ENCODE measurements at places on chromosomes 16 and 17.

GRCh38 chr16:49747654-49748053, 108.3 kb downstream of the ZNF423 start:
- DNase-seq, result no peak

- peak; percentile 94 for DNase-seq
Measured at GRCh38 chr17:7833795-7834541, at the start of gene KDM6B. Gene KDM6B (plus strand): TSS chr17:7834217. CDS start chr17:7845555, 11,338 bp downstream.

DNA sequence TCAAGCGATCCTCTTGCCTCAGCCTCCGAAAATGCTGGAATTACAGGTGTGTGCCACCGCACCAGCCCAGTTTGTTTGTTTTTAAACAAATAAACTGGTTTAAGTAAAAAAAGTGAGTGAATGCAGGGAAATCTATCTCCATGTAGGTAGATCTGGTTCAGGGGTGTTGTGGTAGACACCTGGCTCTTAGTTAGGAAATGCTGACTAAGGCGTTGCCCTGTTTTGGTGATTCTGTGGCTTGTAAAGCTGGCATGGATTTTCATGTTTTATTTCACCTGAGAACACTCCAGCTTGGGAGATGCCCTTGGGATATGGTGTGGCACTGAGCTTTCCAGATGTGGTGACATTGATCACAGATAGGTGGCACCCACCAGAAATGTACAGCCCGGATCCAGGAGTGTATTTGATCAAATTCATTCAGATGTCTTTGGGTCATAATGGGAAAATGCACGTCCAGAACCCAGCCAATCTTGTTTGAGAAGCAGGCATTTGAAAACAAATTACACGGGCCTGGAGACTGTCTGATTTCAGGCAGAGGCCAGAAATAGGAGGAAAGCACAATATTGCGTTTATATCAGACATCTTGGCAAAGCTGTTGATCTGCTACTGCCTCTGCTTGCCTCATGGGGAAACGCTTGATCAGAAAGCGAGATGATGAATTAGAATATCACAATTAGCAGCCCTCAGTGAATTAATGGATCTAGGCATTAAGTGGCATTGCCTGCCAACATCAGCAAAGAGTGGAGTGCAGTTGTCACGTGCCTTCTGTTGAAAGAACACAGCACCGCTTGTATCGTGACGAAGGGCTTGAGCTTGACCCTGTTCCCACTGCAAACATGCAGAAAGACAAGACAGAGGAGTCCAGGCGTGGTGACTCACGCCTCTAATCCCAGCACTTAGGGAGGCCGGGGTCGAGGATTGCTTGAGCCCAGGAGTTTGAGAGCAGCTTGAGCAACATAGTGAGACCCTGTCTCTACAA, 7.3 kb upstream of the IL34 start:
- no peak for DNase-seq

GRCh38 chr17:68909066-68909465, 46.1 kb downstream of the ABCA8 start:
- no peak for DNase-seq

DNA sequence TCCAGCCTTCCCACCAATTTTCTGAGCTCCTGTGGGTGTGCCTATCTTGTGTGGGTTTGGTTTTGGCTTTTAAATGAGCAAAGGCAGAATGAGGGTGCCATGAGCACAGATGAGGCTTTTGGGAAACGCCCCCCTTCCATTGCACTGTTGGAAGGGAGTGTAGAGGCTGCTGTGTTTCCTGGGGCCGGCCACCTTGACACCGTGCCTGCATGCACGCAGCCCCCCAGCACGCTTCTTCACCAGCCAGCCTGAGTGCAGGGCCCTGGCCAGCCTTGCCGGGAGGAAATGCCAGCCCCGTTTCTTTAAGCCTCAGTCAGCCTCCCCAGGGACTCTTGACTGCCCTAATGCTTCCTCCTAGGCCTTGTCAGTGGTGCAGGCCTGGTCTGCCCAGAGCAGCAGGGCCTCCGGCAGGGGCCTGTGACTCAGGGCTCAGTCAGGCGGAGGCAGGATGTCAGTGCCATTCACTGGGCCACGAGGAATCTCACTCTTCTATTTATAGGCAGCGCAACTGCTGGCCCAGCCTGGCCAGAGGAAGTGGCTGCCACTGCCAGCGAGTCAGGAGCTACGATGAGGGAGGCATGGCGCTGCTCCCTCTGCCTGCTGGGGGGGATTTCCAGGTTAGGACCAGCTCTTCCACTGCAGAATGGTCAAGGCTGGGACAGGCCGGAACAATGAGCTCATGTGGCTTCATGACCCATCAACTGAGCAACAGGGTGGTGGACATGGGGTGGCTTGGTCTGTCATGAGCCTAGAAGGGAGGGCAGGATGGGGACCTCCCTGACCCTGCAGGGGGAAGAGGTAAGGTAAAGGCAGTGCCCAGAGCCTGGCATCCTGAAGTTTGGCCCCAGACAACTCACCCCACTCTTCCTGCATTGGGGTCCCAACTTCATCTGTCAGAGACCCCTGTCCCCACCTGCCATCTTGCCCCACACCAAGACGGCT, 205.2 kb downstream of the RAB11FIP4 start:
- DNase-seq, result no peak

DNA sequence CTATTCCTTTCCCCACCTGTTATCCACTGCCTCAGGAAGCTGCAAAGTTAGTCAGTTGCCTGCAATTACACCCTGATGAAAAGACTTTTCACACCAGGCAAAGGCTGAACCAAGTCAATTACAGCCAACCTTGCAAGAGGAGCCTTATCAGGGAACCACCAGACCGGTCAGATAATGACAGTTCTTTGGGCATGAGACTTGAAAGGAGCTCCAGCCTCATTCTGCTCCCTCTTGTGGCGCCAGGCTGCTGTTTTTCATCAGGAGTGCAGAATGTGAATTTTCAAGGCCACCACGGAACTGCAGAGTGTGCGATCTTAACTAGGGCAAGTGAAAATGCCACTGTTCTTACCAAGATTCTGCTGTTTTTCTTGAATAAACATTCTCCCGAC, 22.5 kb downstream of the DNAI2 start:
- peak; percentile 68 for DNase-seq

GRCh38 chr16:69319381-69319780, 8.2 kb downstream of the VPS4A start:
- DNase-seq, result no peak
